CD8-positive, alpha-beta memory T cell (primary cell): ENCODE measurements at places on chromosomes 12 and 14. TPM values are rescaled to one million over a fixed set of nuclear protein-coding genes. Genes with fewer than 3 reads are reported as not detected.
A peak's percentile ranks its signal among the peaks of the same experiment; 100 is the strongest.

GRCh38 chr12:15550793-15551192 is 228.5 kb downstream of the PTPRO start:
- DNase-seq = no peak
- H3K27ac ChIP-seq = no peak overlapping the region
- H3K27me3 ChIP-seq = no peaks in the 10 kb centered on the region
- H3K4me3 ChIP-seq = no peak overlapping the region
- no peaks in the 10 kb centered on the region for H3K36me3 ChIP-seq

GRCh38 chr12:76064904-76065303 is 19.6 kb downstream of the NAP1L1 start:
- H3K4me3 ChIP-seq = no peak overlapping the region
- no peaks in the 10 kb centered on the region for H3K27me3 ChIP-seq
- DNase-seq = no peak
- H3K4me1 ChIP-seq = no peaks in the 10 kb centered on the region
- peaks cover 24% of the 10 kb centered on the region for H3K36me3 ChIP-seq
- no peak overlapping the region for H3K27ac ChIP-seq

DNA sequence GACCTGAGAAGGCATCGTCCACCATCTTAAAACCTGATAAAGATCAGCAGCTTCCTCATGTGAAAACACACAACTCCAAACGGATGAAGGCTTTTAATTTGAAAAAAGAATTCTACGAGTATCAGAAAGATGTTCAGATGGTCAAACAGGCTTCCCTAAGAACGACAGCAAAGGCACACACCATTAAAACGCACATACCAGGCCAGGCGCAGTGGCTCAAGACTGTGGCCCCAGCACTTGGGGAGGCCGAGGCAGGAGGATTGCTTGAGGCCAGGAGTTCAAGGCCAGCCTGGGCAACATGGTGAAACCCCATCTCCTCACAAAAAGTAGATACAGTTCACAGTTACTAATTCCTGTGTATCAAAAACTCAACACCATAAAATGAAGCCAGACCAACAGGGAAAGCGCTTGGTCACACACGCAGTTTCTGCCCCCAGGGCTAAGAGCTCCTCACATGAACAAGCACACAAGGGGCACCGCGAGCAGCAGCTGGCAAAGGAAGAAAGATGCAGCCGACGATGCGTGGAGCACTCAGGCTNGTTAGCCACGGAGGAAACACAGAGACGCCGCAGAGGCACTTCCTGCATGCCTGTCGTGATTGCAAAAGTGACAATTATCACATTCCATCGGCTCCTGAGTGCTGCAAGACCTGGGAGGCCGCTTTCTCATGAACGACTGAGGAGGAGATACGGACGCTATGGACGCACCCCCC is 78.0 kb downstream of the NOC4L start:
- peak; percentile 52 for DNase-seq
- peak overlapping the region; percentile 12 for H3K4me3 ChIP-seq
- no peak overlapping the region for H3K27ac ChIP-seq
- H3K27me3 ChIP-seq = peaks cover 7% of the 10 kb centered on the region
- peaks cover 8% of the 10 kb centered on the region for H3K4me1 ChIP-seq

Gene ARHGAP9
- total RNA-seq = 116 TPM

Gene RBP5
- total RNA-seq = 0.31 TPM

- no peak overlapping the region for H3K27ac ChIP-seq
- no peak overlapping the region for H3K4me3 ChIP-seq
- no peak for DNase-seq
- H3K27me3 ChIP-seq = no peaks in the 10 kb centered on the region
- H3K4me1 ChIP-seq = no peaks in the 10 kb centered on the region
Observed at GRCh38 chr12:10873378-10873777, 10.7 kb downstream of the PRH1 start.

Gene CCDC184
- total RNA-seq = 0.72 TPM

GRCh38 chr14:59117754-59118528 is 70.5 kb upstream of the DAAM1 start:
- no peak for DNase-seq
- H3K36me3 ChIP-seq = no peaks in the 10 kb centered on the region
- H3K27ac ChIP-seq = no peak overlapping the region
- no peak overlapping the region for H3K4me3 ChIP-seq
- no peaks in the 10 kb centered on the region for H3K27me3 ChIP-seq
- no peaks in the 10 kb centered on the region for H3K4me1 ChIP-seq
